ENCODE measurements at places on chromosomes 3 and 15.

DNA sequence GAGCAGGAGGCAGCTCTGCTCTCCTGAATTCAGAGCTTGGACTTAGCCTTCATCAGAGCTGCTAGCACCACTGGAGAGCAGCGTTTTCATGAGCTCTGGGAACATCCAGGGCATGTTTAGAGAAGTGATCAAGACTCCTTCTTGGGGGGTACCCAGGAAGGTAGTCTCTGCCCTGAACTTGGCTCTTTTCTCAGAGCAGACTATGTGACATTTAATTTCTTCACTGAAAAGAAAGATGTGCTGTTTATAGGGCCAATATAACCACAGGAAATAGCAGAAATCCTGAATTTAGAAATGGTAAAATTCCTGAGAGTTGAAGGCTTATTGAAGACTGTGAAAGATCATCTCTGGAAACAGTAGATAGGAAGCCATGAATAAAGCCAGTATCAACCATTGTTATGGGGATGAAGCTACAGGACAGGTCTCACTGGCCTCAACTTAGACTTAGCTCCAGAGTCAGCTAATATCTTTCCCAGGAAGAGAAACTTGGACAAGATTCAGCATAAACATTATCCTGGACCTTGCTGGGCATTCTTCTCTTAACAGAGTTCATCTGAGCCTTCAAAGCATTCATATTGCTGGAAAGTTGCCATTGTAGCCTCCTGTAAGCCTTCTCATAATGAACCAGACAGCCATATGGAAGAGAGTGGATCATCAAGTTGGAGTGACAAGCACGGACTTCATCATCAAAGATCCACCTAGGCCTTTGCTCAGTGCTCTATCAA lies 386.6 kb upstream of the THBS1 start:
- DNase-seq, result no peak

- no peak for DNase-seq
Observed at GRCh38 chr15:68232937-68233336, 3.4 kb upstream of the CLN6 start.

DNA sequence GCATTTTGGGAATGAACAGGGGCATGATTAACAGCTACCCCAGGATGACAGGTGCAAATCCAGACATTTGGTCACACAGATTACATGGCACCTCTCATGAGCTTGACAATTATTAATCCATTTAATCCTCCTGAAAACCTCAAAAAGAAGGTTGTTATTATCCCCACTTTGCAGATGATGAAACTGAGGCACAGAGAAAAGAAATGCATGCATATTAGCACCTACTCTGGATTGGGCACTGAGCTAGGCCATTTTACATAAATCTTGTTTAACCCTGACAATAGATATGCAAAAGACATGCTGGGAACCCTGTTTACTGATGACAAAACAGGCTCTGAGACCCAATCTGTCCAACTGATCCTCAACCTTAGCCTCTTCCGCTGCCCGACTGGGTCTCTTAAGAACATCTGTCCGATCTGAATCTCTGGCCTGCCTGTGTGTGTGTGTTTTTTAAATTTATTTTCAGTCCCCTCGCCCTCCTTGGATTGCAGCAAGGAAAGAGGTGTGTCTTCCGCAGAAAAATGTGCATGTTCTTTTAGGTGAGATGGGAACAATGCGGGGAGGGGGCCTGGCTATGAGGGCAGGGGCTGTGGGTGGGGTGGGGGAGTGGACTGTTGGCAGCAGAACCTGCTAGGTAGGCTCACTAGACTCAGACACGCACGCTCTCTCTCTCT lies 162.5 kb downstream of the WNT7A start:
- DNase-seq, result no peak

- DNase-seq, result no peak
Observed at GRCh38 chr3:189718215-189718614, 87.0 kb downstream of the TP63 start.

GRCh38 chr3:176579711-176580185 lies 617.5 kb downstream of the TBL1XR1 start:
- DNase-seq, result no peak

GRCh38 chr3:148866261-148866660 lies 1.2 kb downstream of the CPA3 start:
- DNase-seq, result no peak

GRCh38 chr3:132964266-132964665 lies 73.9 kb upstream of the TMEM108 start:
- no peak for DNase-seq

DNA sequence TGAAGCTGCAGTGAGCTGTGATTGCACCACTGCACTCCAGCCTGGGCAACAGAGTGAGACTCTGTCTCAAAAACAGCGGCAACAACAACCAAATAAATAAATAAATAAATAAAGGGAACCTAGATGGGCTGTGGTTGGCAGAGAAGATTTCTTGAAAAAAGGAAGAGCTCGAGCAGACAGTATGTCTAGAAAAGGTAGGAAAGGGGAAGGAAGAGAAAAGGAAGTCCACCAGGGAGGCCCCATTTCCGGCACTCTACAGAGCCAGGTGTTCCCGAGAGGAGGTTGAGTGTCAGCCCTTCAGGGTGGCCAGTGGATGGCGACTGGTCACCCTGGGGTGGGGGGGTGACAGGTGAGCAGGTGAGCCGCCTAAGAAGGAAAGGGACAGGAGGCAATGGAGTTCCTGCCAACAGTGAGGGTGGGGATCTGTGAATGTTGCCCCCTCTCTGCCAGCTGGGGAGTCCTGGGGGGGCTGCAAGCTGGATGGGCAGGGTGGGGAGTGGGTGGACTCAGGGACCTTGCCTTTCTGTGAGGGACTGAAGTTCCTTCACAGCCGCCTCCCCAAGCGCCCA lies 14.8 kb downstream of the PAQR5 start:
- DNase-seq, result no peak

DNA sequence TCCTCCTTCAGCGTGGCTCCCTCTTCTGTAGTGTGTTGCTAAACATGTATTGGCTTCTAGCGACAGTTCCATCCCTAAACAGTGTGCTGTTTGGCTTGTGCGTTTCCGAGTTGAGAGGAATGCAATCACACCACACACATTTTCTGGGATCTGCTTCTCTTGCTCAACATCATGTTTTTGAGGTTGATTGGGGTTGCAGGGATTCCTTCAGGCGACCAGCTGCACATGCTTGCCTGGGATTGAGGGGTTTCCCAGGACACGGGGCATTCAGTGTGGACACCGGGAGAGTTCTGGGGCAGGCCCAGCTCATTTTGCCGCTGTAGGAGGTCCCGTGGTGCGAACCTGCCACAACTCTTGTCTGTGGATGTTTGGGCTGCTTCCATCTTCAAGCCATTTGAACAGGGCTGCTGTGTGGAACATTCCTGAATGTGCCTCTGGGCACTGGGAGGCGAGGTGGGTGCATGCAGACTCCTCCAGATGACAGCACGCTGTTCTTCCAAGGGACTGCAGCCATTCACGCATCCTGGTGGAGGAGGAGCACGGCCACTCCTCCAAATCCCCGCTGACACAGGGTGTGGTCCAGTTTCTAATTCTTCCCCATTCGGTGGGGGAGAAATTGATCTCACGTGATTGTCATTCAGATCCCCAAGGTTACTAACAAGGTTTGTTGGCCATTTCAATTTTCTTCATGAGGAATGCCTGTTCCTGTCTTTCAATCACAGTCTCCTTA lies 82.8 kb downstream of the PLXNA1 start:
- no peak for DNase-seq

DNA sequence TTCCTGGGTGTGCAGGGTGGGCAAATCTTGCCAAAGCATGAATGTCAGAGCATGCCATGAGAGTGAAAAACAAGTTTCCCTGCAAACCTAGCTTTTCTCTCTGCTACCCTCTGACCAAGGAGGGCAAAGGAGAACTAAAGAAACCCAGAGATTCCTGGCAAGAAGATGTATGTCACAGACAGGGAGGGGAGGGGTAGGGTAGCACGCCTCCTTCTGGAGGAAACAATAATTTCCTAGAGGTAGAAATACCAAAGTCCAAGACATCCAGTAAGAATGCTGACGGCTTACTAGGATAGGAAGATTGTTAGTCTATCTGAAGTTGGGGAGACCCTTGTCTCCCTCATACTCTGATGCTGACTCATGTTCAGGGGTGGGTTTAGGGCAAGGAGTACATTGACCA lies 203.9 kb downstream of the NR1D2 start:
- no peak for DNase-seq

- no peak for DNase-seq
Observed at GRCh38 chr3:45937206-45938042, 5.8 kb upstream of the CXCR6 start.

DNA sequence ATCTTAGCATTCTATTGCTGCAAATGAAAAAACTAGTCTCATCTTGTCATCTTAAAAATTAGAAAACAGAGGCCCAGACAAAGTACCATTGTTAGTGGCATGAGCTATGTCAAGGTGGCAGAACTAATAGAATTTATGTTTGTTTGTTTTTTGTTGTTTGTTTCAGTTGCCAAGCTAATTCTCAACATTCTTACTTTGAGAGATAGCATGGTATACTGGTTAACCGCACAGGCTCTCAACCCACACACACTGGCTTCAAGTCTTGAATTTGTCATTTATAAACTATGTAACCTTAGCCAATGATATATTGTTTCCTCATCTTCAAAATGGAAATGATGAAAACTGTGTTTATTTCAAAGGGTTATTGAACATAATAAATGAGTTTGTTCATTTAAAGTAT lies 367.6 kb upstream of the PLSCR5 start:
- DNase-seq, result no peak

DNA sequence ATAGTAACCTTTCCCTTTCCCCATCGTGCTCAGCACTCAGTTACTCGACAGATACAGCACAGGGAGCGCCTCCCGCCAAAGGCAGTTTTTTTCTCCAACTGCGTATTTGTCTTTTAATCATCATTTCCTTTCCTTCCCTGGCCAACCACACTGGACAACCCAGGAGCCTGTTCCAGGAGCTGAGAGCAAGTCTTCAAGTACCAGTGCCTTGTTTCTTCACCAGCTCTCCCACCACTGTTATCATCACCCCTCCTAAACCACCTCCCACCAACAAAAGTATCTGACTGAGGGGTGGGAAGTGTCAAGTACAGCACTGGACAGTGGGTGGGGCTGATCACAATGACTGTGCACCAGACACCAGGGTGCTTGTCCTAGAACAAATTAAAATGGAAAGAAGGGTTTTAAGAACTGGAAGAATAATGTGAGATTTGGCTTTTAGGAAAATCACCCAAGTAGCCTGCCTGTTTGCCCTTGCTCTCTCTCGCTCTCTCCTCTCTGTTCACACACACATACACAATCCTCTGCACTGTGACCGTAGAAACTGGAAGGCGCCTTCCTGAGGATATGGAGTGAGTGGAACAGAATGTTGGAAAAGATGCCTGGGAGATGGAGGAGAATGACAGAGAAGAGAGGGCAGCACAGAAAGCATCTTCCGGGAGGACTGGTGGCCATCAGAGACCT lies 126.3 kb downstream of the TNIK start:
- DNase-seq, result no peak

DNA sequence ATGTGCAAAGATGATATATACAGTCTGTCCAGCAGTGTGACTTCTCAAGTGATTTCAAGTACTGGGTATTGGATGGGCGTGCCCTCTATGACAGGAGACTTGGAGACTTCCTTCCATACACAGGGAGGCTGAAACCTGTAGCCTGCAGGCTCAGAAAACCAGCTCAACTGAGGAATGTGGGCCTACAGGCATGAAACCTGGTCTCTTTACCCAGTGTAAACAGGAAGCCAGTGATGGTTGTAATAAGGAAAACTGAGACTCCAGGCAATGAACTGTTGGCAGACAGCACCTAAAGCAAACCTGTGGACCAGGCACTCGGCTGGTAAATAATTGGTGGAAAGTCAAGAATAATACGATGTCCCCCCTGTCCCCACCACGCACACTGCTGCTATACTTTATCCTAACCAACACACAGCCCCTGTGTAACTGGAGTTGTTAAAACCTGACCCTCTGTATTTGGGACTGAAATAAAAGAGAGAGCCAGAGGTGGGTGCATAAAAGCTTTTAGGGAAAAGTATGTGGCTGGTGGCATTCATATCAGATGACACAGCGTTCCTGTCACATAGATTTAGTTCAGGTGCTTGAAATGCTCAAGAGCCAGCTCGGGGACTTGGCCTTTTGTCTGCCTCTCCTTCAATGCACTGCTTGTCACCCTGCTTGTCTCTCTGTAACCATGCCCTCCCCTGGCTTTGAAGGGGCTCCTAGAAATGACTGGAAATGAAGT lies 144.7 kb downstream of the TPRG1 start:
- no peak for DNase-seq

GRCh38 chr3:3177861-3178497 lies 1.5 kb downstream of the CRBN start:
- DNase-seq, result no peak

DNA sequence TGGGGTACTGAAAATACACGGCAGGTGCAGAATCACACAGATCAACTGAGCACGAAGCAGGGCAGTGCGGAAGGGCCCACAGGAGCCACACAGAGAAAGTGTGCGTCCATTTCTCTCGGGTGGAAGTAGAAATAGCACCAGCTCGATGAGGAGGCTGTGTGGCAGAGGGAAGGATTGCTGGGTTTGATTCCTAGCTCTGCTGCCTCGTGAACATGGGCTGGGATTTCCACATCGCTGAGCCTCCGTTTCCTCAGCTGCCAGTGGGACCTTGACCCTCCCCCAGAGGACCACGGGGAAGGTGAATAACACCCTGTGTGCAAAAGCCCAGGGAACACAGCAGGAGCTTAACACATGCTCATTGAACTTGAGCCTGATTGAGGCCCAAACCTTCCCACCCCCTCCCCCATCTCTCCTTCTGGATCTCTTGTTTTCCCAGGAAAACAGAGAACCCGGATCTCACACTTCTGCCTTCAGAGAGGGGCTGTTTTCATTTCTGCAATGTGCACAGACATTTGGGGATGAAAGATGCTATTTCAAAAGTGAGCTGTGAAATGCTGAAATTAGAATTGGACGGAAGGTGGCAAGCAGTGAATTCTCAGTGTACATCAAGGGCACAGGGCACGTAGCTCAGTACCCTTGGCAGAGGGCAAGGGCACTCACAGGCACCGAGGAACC lies 38.4 kb downstream of the ABTB1 start:
- no peak for DNase-seq

DNA sequence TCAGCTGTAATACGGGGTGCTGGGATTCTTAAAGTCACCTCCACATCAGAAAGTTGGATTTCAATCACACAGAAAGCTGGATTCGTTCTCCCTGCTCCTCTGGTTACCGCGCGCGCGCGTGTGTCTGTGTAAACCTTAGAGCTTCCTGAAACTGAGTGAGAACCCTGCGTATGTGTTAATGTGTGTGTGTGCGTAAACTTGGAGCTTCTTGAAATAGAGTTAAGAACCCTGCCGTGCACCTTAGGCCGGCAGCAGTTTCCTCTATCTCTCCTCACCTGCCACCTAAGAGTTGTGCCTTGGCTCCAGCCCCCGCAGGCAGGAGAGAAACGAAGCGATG lies 531 bp downstream of the LZTFL1 start:
- DNase-seq, result no peak

- no peak for DNase-seq
Observed at GRCh38 chr3:143849854-143850549, 1.7 kb upstream of the SLC9A9 start.

Measured in activated CD4-positive, alpha-beta memory T cell treated with anti-CD3 and anti-CD28 coated beads for 36 hours (primary cell).